CD8-positive, alpha-beta memory T cell (primary cell): ENCODE measurements at places on chromosomes 13 and 19.

GRCh38 chr13:28128926-28129325 is 9.4 kb upstream of the PAN3 start:
- DNase-seq: no peak

GRCh38 chr13:106527826-106528225 is 7.6 kb downstream of the EFNB2 start:
- DNase-seq: no peak

- no peak for DNase-seq
Measured at GRCh38 chr19:12494260-12494860, 9.7 kb upstream of the ZNF709 start.

DNA sequence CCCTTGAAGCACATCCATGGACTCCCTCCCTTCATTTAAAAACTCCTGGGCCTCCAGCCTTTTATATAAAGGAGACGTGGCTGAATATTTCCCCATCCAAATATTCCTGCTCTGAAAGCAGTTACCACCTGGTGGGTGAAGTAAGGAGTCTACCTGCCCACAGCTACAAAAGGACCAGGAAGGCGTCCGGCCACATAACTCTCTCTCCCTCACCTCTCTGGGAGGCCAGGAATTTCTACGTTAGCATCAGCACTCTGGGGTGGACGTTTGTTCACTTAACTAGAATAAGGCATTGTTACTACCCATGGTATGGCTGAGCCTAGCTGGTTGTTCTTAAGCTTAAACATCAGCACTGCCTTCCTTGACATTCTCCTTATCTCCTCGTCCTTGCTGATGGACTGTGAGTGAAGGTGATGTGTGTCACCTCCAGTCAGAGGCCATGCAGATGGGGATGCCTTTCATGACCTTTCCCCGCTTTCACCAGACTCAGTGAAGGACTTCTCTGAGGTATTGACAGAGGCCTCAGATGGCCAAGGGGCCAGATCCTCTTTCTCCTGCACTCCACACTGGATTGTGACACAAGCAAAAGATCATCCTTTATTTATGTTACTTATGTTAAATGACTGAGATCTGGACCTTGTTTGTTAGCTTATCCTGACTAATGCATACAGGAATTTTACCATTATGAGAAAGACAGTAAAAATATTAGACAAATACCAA is 22.2 kb upstream of the KPNA3 start:
- no peak for DNase-seq

- no peak for DNase-seq
Measured at GRCh38 chr13:50731400-50731799, 112.1 kb downstream of the DLEU7 start.

DNA sequence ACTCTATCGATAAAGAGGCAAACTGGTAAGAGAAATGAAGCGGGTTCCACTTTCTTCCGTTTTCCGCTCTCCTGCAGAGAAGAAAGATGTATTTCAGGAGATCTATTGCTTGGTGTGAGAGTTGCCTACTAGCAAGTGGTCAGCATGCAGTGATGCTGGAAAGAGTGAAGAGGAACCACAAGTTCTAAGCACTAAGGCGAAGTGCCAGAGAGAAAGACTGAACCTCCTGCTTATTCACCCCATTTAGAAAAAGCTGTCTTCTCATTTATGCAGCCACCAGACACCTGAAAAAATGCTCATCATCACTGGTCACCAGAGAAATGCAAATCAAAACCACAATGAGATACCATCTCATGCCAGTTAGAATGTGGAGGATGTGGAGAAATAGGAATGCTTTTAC is 78.7 kb upstream of the GPC6 start:
- DNase-seq: no peak

GRCh38 chr13:49922301-49922700 is 13.8 kb downstream of the SPRYD7 start:
- no peak for DNase-seq

GRCh38 chr13:94330552-94331071 is 148.9 kb downstream of the DCT start:
- DNase-seq: no peak

- no peak for DNase-seq
Measured at GRCh38 chr13:36905944-36906343, 14.1 kb downstream of the SMAD9 start.

DNA sequence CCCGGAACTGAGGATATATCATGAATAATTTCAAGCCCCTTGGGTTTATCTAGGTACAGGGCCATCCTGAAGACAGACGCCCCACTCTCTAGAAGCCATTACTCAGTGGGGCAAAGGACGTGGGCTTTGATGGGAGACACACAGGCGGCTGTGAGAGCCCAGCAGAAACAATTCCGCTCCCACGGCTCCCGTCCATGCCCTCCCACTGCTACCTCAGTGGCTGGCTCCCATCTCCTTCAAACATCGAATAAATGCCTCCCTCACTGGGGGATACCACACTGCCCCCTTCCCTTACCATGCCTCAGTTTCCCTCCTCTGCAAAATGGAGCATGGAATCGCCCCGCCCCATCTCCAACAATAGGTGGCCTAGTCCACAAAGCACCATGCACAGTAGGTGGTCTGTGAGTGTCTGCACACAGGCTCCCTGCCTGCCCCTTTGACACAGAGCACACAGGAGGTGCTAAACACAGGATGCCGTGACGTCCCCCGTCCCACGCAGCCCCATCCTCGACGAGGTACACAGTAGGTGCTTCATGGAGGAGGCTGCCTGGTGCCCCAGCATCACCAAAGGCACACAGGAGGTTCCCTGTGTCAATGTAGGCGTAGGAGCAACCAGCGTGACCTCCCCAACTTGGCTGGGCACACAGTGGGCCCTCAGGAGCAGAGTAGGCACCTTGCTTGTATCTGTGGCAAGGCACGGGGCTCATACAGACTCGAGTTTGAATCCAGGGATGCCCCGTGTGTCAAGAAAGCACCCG is 46.0 kb downstream of the PTPRS start:
- DNase-seq: no peak

GRCh38 chr13:76552807-76553206 is 333.4 kb downstream of the KCTD12 start:
- no peak for DNase-seq

DNA sequence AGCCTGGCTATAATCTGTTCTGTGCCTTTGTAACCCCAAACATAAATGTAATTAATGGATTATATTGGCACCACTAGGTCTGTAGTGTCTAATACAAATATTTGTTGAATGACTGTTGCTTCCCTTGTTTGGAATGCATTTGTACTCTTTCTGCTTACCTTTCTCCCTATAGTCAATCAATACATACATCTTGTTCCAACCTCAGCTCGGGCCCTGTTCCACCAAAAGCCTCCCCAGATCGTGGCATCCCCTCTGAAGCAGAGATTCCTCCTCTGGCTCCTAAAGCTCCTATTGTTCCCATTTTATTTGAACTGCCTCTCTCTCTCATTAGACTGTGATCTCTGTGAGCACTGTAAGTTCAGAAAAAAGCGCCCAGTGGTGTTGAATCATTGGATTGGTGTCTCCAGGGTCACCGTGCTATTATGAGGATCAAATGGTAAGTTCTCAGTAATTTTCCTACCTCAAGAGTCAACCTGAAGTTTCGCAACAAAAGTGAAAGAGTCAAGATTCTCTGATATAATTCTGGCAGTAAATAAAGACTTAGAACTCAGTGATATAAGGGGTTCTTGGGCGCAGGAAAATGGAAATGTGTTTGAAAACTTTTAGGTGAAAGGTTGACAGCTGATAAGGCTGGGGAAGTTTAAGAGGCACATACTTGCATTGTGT is 151.5 kb downstream of the KLF5 start:
- no peak for DNase-seq

- no peak for DNase-seq
Measured at GRCh38 chr19:33638167-33639034, 16.6 kb downstream of the CHST8 start.

GRCh38 chr13:94209117-94209516 is 270.4 kb downstream of the DCT start:
- no peak for DNase-seq

- DNase-seq: peak; percentile 72
Measured at GRCh38 chr19:53865918-53866864, 1.5 kb upstream of the MYADM start.

GRCh38 chr19:50242581-50242980 is 39.2 kb downstream of the MYH14 start:
- no peak for DNase-seq

DNA sequence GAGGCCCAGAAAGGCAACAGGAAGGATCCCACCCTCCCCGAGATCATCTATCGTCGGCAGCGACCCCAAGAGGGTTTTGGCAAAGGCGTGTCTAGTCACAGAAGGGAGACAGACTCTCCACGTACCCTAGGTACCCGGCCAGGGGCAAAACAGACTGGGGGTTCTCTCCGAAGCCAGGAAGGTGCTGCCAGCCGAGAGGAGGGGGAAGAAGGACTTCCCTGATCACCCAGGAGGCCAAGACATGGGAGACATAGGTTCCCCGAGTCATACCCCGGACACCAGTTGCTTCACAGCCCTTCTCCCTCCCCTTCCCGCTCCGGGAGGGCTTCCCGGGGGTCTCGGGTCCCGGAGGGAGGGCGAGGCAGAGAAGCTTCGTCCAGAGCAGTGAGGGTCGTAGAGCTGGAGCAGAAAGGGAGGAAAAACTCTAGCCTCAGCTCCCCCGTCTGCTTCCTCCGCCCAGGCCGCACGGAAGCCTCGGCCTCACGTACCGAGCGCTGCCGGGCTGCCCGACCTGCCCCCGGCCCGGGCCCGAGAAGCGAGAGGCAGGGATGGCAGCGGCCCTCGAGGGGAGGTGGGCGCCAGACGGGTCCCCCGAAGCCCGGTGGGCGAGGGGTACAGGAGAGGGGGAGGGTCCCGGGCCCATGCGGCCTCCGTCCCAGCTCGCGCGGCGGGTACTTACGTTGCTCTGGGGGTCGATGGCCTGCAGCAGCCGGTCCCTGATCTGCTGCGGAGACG is 644 bp downstream of the MED26 start:
- DNase-seq: no peak

DNA sequence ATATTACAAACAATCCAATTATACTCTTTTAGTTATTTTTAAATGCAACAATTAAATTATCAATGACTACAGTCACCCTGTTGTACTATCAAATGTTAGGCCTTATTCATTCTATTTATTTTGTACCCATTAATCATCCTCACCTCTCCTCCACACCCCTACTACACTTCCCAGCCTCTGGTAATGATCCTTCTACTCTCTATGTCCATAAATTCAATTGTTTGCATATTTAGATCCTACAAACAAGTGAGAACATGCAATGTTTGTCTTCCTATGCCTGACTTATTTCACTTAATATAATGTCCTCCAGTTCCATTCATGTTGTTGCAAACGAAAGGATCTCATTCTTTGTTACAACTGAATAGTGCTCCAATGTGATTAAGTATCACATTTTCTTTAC is 1414.6 kb downstream of the SLITRK1 start:
- DNase-seq: no peak

DNA sequence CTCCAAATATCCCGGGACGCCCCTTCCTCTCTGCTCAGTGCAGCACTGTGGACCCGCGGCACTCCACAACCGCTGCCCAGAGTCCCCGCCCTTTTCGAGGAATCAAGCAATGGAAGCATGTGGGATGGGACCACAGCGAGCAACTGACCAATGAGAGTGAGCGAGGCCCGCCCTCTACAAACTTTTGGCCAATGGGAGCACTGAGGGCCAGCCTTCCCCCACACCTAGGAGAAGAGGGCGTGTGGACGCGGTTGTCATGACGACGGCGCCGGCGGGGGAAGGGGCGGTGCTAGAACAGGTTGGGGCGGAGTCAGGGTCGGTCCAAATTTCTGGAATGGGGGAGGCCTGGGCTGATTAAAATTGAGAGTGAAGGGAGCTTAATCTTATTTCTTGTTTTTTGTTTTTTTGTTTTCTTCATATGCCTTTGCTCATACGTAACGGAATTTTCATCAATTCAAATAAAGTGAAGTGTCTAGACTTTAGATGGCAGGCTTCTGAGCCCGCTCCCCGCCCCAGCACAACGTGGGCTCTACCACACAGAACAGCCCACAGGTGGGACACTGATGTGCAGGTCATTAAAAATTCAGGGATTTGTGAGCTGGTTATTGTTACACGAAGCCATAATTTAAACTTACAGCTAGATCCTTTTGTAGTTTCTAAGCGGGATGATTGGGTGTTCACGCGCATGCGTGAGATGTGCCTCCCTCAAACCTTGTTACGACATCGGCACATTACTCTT is at the start of gene DNAAF3:
TSS of gene DNAAF3 (minus strand) at position 84 of the 739 bp plus-strand sequence. CDS start 200 bp downstream, outside the sequence.
- DNase-seq: peak; percentile 69

DNA sequence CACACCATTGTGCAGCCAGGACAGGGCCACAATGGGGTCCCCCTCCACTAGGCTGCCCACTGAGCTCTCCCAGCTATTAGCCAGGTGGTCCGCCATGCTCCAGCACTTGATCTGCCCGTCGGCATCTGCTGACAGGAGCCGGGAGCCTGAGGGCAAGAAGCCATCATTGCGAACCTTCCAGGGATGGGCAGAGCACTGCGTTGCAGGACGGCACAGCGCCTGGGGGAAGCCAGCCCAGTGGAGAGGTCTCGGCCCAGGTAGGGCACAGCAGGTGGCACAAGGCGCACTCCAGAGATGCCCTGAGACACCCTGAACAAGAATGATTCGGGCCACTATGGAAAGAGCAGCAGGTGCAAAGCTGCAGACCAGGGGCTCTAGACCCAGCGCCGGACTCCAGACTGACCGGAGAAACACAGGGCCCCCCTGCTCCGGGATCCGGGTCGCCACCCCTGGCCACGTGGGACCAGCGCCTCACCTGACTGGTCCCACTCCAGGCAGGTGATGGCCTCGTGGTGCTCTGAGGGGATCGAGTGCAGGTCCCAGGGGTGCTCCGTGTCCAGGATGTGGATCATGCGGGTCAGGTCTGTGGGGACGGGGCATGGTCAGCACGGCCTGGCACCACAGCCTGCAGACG is 3.2 kb downstream of the MED16 start:
- no peak for DNase-seq

GRCh38 chr13:111398715-111399299 is 78.4 kb downstream of the TEX29 start:
- DNase-seq: no peak

GRCh38 chr13:109810761-109811510 is 24.6 kb upstream of the IRS2 start:
- no peak for DNase-seq

DNA sequence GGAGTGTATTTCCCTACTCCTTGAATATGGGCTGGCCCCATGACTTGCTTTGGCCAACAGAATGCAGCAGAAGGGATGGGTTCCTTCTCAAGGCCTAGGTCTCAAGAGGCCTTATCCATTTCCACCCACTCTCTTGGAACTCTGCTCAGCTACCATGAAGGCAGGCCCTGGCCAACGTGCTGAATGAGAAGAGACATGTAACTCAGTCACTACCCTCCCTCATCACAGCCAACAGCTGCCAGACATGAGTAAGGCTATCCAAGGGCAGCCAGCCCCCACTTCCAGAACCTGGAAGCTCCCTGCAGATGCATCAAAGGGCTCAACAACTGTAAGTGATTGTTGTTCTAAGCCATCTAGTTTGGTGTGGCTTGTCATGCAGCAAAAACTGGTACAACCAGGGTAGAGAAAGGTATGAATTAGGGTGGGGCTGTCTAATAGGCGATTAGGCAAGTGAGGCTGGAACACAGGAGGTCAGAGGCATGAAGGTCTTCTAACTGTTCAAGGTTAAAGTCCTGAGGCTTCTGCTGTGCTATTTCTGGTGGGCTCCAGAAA is 1.4 kb upstream of the RASL11A start:
- DNase-seq: no peak

- DNase-seq: no peak
Measured at GRCh38 chr19:28980236-28980868, 232.6 kb downstream of the UQCRFS1 start.
